Activated CD4-positive, alpha-beta T cell treated with anti-CD3 and anti-CD28 coated beads, Interleukin-2, amount 50 U/mL, for 16 hours (primary cell): ENCODE measurements at places on chromosomes 2 and 18.

- DNase-seq: no peak
Observed at GRCh38 chr2:182592691-182593393, 123.2 kb upstream of the DNAJC10 start.

GRCh38 chr2:195666113-195666712, 9.2 kb downstream of the SLC39A10 start:
- DNase-seq: no peak

- no peak for DNase-seq
Observed at GRCh38 chr18:47422524-47422923, 171.1 kb upstream of the SKOR2 start.

- DNase-seq: no peak
Observed at GRCh38 chr2:224426656-224427055, 24.7 kb upstream of the FAM124B start.

- DNase-seq: no peak
Observed at GRCh38 chr18:3793545-3793944, 343.6 kb downstream of the TGIF1 start.

GRCh38 chr2:174744111-174744510, 20.2 kb downstream of the CHRNA1 start:
- no peak for DNase-seq

DNA sequence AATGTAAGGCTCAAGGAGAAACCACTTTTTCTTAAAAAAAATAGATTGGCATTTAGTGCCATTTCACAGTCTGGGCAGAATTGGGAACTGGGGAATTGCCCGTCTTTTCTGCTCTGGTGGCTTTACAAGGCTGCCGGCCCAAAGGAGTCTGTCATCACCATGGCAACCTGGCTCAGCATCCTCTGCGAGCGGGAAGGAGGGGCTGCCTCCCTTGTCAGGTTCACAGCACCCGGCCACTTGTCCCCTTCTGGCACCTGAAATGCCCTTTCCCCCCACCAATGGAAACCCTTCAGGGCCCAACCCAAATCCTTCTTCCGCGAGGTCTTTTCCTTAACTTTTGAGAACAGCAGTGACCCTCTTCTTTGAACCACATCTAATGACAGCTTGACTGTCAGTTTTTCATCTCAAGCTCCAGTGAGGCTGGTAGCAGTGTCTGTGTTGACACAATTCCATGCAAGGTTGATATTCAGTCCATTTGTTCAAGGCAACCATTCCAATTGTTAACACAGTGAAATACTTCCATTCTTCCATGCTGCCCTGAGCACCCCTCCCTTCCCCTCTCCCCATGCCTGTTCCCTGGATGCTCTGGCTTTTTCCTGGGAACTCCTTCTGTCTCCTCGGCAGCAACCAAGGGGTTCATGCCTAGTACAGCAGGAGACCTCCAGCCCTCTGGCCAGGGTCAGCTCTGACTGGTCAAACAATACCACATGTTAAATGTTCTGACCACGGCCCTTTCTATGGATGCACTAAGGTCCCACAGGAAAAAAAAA, 79.6 kb downstream of the DNER start:
- no peak for DNase-seq

DNA sequence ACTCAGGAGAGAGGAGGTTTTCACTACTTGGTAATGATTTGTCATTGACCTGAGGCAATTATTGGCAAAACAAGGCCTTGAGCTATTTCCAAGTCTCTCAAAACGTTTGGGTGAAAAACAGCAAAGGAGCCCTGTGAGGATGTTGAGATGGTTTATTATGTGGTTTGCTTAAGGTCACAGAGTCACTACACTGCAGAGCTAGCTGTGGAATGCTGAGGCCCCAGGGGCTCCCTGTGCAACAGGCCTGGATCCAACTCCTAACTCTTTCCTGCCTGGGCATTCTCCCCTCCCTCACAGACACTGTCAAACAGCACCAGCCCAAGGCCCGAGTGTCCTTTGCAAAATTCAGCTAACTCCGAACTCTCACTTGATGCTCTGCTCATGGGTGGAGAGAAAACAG, 754.6 kb upstream of the SOX11 start:
- DNase-seq: no peak

DNA sequence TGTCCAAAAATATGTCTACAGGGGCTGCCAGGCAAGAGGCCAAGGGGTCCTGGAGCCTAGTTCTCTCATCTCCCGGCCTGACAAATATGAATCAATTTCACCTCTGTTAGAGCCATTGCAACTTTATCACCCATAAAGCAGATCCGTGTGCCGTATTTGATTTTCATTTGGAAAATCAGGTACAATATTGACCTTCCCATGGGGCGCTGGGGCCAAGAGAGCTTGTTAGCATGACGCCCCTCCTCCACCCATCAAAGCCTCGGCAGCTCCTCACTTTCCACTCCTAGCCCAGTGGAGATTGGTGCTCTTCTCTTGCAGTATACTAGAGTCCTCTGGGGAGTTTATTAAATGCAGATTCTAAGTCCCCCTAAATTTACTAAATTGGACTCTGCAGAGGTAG, 96.8 kb downstream of the CAPN13 start:
- no peak for DNase-seq

DNA sequence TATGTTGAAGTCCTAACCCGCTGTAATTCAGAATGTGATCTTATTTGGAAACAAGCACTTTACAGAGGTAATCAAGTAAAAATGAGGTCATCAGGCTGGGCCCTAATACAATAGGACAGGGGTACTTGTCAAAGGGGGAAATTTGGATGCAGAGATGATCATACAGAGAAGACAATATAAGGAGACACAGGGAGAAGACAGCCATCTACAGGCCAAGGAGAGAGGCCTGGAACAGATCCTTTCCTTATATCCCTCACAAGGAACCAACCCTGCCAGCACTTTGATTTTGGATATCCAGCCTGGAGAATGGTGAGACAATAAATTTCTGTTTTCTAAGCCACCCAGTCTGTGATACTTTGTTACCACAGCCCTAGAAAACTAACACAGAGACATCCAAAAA, 104.3 kb downstream of the METTL4 start:
- no peak for DNase-seq

DNA sequence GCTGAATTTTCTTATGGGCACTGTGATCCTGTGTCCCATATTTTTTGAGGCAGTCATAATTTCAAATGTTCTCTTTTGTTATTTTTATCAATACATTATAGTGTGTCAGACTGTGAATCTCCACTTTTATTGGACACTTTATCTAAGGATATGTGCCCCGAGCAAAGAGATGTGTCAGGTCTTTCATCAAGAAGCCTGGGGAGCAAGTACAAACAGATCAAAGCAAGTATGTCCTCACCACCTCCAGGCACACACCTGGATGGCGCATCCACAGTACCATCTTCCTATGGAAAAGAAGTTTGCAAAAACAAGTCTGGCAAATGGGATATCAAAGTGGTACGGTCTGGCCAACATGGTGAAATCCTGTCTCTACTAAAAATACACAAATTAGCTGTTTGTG, 81.0 kb upstream of the ZNF236 start:
- no peak for DNase-seq

GRCh38 chr18:34222307-34223163, 2.2 kb downstream of the NOL4 start:
- no peak for DNase-seq

GRCh38 chr2:68925295-68925896, 27.3 kb downstream of the GKN2 start:
- DNase-seq: peak; percentile 67

DNA sequence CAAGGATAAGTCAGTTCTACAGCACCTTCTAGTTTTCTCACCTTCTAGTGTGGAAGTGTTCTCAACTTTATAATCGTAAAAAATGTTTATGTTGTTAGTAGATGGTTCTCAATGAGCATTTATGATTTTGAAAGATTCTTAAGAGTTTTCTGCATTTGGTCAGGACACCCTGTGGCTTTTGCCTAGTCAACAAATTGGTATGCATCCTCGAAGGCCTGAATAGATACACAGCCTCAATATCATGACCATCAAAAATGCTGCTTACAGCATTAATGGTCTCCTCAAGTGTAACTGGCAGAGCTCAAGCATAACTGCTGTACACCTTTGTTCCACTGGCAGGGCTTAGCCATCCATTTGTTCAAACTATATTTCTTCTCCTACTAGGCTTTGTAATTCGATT, 96.7 kb downstream of the CRACDL start:
- DNase-seq: no peak

GRCh38 chr18:49608366-49609255, 46.8 kb downstream of the LIPG start:
- no peak for DNase-seq

- no peak for DNase-seq
Observed at GRCh38 chr2:159199761-159200465, 86.6 kb downstream of the WDSUB1 start.

- DNase-seq: peak; percentile 51
Observed at GRCh38 chr2:42089340-42089925, 41.6 kb downstream of the PKDCC start.

DNA sequence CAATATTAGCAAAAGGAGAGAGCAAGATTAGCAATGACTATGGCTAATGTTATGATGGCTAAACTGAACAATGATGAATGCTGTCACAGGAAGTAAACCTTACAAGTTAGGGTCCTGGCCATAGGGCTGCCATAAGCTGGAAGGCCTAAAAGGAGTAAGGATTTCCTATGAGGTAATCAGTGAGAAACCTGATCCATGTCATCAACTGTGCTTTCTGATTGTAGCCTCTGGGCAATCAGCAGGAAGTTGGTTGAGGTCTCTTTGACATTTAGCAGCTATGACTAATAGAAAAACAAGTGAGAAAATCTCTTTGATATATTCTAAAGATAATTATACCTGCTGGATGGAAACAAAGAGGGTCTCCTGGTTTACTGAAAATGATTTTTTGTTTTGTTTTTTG, 193.0 kb downstream of the RAB3GAP1 start:
- DNase-seq: peak; percentile 63

GRCh38 chr2:45697190-45697589, 45.7 kb downstream of the PRKCE start:
- no peak for DNase-seq

DNA sequence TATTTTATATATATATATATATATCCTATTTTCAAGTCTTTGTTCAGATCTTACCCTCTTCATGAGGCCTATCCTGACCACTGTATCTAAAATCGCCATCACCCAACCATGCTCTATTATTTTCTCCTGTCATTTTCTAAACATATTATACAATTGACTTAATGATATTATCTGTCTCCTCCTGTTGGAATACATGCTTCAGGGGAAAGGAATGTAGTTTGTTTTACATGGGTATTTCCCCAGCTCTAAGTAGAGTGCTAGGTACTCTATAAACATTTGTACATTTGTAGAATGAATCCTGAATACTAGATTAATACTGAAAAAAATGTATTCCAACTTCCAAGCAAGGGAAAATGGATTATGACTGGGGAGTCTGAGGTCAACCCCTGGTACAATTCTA, 26.2 kb downstream of the TTC21B start:
- DNase-seq: no peak
